ENCODE measurements at places on chromosomes 2 and 18. TPM values are rescaled to one million over a fixed set of nuclear protein-coding genes. Genes with fewer than 3 reads are reported as not detected.

ARHGEF4 gene
- 10.1 TPM for total RNA-seq

NEU2 gene
- total RNA-seq, result not detected

LOXHD1 gene
- 1.2 TPM for total RNA-seq

ORC4 gene
- 29.8 TPM for total RNA-seq

CLIP4 gene
- 75.9 TPM for total RNA-seq

IL1RN gene
- total RNA-seq, result 4.7 TPM

CACNB4 gene
- total RNA-seq, result 19.7 TPM

IL36B gene
- total RNA-seq, result not detected

UGT1A10 gene
- total RNA-seq, result not detected

PDE1A gene
- total RNA-seq, result 1.0 TPM

GRCh38 chr2:136238286-136239078 is 120.5 kb upstream of the CXCR4 start:
- no peak for DNase-seq

- peak; percentile 67 for DNase-seq
Measured at GRCh38 chr2:144456680-144457079, 63.2 kb downstream of the ZEB2 start.

DNA sequence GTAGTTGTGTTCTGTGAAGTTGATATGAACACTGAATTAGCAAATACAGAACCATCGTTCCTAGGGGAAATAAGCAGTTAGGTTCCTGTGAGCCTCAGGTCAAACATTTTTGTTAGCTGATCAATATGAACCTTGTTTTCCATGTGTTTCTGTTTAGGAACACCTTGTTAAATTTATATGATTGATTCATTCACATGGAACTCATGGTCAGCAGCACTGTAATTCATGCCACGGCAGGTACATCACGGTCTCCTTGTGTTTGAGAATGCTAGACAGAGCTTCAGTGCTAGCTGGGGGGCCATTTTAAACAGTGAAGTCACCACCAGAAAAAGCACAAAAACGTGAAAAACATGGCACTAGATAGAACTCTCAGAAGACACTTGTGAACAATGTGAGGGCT is 62.2 kb downstream of the MYCN start:
- no peak for DNase-seq

GRCh38 chr2:152453129-152453911 is 118.3 kb downstream of the FMNL2 start:
- no peak for DNase-seq

DNA sequence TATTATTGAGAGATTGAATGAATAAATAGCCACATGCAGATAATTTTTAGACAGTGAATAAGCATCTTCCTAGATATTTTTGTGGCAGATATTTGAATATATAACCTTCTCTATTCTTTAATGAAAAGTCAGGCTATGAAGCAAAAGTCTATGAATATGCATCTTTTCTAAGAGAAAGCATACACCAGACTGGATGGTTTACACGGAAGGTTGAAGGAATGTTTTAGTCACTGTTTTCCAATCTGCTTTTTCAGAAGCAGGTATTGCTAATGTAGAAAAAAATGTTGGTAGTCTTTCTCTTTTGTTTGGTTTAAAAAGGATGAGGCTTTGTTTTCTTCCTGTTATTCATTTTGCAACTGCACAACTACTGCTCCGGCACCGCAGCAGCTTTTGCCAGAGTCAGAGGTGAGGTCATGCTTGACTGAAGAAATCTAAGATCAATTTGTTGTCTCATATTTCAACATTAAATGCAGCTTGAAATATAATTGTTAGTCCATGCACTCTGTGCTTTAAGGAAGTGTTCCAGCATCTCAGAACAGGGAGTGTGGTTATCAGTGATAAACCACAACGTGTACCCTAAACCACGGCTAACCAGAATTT is 1540.8 kb upstream of the PIK3C3 start:
- DNase-seq, result no peak

DNA sequence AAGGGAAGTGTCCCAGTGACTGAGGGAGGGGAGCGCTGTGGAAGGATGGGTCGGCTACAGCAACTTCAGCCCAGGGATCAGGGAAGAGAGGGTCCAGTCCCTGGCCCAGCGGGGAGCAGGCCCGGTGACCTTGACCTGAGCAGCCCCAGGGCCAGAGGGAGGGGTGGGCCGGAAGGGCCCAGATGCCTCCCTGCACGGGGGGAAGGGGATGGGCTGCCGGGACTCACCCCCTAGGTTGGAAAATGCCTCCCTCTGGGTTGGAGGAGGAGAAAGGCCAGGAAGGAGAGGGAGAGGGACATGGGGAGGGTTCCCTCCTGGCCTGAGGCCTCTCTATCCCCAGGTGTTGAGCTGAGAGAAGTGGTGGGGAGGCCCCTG is 19.8 kb downstream of the GPC1 start:
- no peak for DNase-seq

DNA sequence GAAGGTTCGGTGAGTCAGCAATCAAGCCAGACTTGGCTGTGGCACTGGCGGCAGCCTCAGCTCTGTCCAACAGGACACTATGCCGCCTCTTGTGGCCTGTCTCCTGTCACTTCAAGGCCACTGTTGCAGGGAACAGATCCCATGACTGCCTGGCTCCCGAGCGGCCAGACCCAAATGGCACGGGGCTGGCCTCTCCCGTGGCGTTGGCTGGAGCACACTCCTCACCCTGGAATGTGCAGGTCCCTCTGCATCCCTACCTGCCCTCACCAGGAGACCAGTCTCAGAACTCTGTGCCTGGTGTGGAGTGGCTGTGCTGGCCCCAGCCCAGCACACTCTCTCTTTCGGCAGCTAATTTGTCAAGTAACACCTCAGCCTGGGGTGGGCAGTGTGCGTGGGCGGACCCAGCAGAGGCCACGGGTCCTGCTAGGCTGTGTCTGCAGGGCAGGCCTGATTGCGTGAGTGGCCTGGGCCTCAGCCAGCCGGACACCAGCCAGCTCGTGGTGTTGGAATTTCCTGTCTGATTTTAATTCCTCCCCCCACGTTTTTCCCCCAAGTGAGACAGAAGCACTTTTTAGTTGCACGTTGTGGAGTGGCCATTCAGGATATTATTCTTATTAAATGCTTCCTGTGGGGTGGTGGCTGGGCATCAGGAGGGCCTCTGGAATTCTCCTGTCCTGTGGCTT is 179.3 kb downstream of the GLI2 start:
- peak; percentile 55 for DNase-seq

GRCh38 chr2:105138643-105139042 is 100.8 kb downstream of the MRPS9 start:
- DNase-seq, result no peak

DNA sequence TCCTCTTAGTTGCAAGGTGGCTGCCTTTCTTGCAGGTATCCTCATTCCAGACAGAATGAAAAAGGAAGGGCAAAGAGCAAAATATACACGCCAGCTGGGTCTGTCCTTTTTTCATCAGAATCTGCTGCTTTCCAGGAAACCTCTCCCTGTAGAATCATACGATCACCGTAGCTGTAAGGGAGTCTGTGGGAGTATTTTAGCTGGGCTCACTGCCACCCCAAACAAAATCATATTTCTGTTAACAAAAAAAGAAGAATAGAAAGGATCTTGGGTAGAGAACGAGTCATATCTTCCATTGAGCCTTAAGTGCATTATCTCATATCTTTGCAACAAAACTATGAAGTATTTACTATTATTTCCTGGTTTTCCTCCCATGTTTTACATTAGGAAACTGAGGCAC is 15.0 kb upstream of the TANC1 start:
- DNase-seq, result no peak

DNA sequence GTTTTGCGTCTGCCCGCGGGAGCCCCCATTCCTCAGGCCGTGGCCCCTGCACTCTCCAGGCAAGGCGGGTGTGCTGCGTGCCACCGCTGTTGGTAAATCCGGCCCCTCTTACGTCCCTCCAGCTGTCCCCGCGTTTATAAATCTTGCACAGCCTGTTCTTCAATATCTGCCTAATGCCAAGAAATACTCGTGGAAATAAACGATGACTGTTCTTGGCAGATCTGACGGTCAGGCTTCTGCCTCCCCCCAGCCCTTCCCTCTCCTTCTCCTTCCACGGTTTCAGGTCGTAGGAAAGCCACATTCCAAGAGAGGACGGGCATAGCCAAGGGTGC is 20.5 kb downstream of the ODC1 start:
- no peak for DNase-seq

GRCh38 chr2:100194951-100195350 is 52.6 kb upstream of the AFF3 start:
- no peak for DNase-seq

- no peak for DNase-seq
Measured at GRCh38 chr2:108220191-108220590, 19.6 kb upstream of the SULT1C3 start.

DNA sequence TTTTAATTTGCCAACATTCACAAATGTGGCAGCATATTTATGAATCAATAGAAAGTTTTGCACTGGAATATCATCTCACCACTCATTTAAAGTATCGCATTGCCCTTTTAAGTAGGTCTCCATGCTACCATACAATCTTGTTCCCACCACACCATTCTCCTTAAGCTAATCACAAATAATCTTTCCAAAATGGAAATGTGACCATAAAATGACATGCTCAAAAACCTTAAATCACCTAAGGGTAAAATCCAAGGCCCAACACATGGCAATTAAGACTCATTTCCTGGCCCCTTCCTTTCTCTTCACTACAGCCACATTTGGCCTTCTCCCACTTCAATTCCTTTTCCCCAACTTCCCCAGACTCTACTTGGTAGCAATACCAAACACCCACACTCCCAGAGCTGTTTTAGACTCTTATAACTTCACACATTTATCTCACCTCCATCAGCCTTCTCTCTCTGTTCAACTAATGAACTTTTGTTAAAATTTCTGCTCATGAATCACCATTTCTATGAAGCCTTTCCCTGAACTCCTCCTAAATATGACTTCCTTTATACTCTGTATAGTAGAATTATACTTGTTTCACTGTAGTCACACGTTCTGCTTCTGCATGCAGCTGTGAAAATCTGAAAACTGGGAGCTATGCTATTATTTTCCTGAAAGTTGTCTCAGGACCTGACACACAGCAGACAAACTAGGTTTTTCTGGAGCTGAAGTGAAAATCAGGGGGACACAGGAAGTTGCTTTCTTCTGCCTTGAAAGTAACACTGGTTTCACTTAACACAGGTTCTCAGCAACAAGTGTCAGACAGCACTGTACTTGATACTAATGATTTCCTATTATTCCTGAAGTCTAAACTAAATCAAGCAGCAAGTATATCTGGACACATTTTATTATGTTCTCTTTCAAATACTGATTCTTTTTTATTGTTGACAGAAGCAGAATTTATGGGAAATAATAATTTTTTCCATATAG is 303.9 kb downstream of the ZEB2 start:
- DNase-seq, result no peak

DNA sequence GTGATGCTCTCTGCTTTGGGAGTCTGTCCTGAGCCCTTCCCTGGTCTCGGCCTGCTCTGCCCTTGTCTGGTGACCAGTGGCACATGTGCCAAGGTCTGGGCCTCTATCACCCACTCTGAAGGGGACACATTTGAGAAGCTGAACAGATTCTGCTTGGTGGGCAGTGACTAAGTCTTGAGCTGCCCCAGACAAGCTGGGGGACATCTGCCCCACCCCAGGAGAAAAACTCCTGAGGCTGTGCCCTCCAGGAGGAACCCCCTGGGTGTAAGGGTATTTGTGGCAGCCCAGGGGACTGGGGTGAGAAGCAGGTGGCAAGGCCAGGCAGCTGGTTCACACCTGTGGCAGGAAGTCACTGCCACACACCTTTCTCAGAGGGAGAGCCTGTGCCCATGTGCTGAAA is 342.1 kb downstream of the DYSF start:
- DNase-seq, result no peak

DNA sequence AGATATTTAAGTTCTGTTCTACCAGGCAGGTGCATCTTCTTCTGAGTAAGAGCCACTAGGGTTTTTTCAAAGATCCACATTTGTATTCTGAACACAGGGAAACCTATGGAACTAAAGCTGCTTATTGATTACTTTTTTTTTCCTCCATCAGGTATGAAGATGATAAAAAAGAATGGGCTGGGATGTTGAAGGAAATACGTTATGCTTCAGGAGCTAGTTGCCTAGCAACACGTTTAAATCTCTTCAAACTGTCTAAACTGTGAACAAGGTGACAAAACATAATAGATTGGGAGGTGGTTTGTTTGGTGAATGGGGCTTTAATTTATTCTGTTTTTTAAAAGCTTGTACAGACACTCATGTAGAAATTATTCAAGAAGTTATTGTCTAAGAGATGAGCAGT is 15.9 kb downstream of the KLHL41 start:
- no peak for DNase-seq

- DNase-seq, result no peak
Measured at GRCh38 chr2:75539955-75540716, 20.6 kb downstream of the EVA1A start.

- DNase-seq, result no peak
Measured at GRCh38 chr2:105768176-105768575, 23.5 kb downstream of the NCK2 start.

- DNase-seq, result peak; percentile 53
Measured at GRCh38 chr18:74589021-74589420, 8.6 kb upstream of the ZNF407 start.

GRCh38 chr2:160868891-160869290 is 291.3 kb upstream of the TANK start:
- no peak for DNase-seq

- DNase-seq, result no peak
Measured at GRCh38 chr2:210539035-210539434, 17.4 kb upstream of the CPS1 start.

DNA sequence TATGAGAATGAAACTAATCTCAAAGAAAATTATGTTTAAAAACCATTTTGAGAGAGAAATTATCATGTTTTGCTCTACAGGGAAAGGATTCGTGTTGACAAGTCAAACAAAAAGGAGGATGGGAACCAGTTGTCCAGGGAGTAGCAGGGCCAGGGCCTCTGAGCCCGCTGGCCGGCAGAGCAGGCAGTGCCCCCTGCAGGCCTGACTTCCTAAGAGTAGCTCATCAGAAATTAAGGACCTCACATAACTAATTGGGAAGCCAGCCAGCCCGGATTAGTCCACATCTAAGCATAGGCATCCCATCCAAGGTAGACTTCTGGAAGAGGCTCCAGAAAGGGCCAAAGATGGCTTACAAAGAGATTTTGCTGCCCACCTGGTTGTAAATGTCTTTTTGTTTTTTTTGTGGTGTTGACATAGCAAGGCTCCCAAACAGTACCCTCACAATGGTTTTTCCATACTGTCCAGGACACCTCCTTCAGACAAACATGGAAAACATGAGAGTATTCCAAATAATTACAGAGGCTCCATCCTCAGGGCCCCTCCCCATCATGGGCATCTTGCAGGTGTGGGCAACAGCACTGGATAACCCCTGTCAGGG is 241.2 kb upstream of the TANK start:
- DNase-seq, result peak; percentile 85

- DNase-seq, result no peak
Measured at GRCh38 chr18:73101977-73102376, 234.2 kb upstream of the NETO1 start.

- no peak for DNase-seq
Measured at GRCh38 chr2:18551623-18552022, 8.8 kb downstream of the RDH14 start.
